ENCODE measurements at places on chromosomes 5 and 9.

- no peak for DNase-seq
These were observed 71.7 kb downstream of the KCNT1 start for GRCh38 chr9:135773530-135774238.

GRCh38 chr5:115875447-115875846 is 33.7 kb downstream of the AP3S1 start:
- DNase-seq = peak; percentile 21

DNA sequence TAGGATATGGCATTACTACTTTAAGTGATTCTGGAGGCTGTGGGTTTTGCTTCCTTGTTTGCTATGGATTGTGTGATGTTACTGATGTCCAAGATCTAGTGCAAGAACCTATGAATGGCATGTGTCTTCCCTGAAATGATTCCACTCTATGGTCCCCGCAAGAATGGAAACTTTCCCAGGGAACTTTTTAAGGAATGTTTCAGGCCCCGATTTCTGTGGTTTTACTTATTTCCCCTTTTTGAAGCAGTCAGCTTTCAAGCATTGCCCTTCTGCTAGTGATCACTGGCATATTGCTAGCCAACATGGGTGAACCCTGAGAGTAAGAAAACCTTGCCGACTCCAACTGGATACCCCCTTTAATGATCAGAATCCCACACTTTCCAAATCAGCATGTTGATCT is 26.6 kb upstream of the CD180 start:
- no peak for DNase-seq

GRCh38 chr5:135360278-135361274 is 38.5 kb downstream of the MACROH2A1 start:
- DNase-seq = no peak

DNA sequence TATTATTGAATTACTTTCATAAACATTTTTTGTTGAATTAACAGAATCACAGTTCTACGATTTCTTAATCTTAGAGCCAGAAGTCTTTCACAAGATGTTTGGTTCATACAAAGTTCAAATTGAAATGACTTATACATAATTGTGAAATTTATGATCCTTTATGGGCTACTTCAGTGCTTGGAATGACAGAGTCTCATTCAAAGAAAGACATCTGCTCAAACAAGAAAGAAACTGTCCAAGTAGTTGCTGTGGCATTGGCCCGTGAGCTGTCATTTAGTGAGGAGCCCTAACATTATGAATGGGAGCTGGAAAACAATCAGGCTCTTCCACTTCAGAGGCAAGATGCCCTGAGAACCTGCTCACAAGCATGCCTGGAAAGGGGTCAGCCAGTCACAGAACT is 63.4 kb downstream of the AUH start:
- no peak for DNase-seq

DNA sequence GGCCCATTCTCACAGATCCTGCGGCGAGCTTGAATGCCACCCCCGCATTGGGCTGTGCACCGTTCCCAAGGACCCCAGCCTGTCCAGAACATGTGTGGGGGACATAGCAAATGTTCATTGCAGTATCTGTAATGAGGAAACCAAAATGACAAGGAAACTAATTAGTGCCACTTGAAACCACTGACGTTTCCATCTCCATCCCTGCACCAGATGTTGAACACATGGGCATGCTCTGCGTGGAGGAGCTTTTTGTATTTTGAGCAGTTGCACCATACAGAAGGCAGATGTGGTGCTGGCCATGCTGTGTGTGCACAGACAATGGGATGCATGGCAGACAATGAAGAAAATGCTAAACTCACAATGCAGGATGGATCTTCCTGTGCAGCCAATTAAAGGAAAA is 437.7 kb downstream of the SEMA5A start:
- DNase-seq = no peak

GRCh38 chr9:13688223-13688989 is 408.9 kb upstream of the MPDZ start:
- DNase-seq = no peak

GRCh38 chr5:58149345-58149744 is 310.5 kb downstream of the PLK2 start:
- DNase-seq = no peak

GRCh38 chr5:10685115-10685521 is 75.9 kb downstream of the DAP start:
- no peak for DNase-seq

DNA sequence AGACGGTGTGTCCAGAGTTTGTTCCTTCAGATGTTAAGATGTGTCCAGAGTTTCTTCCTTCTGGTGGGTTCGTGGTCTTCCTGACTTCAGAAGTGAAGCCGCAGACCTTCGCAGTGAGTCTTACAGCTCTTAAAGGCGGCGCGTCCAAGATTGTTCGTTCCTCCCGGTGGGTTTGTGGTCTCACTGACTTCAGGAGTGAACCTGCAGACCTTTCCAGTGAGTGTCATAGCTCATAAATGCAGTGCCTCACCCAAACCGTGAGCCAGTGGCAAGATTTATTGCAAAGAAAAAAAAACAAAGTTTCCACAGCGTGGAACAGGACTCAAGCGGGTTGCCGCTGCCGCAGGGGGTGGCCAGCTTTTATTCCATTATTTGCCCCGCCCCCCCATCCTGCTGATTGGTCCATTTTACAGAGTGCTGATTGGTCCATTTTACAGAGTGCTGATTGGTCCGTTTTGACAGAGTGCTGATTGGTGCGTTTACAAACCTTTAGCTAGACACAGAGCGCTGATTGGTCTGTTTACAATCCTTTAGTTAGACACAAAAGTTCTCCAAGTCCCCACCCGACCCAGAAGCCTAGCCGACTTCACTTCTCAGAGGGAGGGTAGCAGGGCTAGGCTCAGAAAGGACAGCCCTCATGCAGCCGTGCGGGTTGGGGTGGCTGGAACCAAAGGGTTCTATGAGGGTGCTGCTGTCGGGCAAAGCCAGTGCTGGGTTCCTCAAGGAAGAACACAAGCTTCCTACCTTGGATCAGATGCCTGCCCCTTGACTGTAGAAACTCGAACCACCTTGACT is 9.1 kb upstream of the RNF130 start:
- no peak for DNase-seq

- DNase-seq = no peak
These were observed 1125.4 kb downstream of the EFNA5 start for GRCh38 chr5:106545325-106545724.

- no peak for DNase-seq
These were observed 240.5 kb downstream of the CETN3 start for GRCh38 chr5:90169078-90169477.

DNA sequence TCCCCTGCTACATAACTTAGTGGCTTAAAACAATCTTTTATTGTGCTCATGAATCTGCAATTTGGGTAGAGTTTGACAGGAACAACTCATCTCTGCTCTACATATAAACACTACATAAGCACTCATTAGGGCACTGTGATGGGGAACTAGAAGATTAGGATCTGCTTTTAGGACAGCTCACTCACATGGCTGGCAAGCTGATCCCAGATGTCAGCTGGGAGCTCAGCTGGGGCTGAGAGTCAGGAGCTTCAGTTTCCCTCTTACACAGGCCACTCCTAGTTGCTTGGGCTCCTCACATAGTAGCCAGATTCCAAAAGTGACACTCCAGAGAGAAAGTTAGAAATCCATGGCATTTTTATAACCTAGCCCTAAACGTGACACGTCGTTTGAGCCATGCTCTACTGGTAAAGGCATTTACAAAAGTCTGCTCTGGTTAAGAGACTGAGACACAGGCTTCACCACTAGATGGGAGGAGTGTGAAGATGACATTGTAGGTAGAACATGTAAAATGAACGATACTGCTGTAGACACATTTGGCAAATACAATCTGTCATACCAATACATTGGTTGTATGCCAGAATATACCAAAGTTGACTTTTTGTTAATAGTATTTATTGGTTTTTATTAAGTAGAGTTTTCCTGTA is 23.6 kb downstream of the SCAI start:
- DNase-seq = no peak

GRCh38 chr5:132867046-132867451 is 607 bp downstream of the UQCRQ start:
- DNase-seq = no peak

DNA sequence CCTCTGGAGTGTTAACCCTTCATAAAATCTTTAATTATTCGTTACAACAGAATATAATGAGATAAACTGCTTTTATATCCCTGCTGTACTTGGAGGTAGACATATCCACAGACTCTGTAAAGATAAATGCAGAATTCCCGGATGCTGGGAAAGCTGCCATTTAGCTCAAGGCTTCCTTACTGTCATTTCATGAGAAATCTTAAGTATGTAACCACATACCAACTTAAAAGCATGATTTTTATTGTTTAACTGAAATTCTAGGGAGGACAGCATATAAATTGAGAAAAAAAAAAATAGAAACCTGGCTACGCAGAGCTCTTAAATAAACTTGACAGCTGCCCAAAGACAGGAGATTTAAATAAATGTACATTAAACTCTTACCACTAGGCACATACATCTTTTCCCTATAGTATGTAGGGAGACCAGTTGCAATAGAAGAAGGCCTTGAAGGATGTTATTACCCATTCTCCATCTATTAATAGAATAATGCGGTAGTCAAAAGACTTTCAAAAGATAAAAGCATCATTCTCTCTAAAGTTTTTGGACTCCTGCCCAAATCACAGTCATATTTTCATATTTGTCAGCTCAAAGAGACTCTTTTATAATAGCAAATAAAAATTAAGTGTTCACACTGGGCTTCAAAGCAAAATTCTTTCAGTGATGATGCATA is 373.8 kb downstream of the NDUFS4 start:
- no peak for DNase-seq

DNA sequence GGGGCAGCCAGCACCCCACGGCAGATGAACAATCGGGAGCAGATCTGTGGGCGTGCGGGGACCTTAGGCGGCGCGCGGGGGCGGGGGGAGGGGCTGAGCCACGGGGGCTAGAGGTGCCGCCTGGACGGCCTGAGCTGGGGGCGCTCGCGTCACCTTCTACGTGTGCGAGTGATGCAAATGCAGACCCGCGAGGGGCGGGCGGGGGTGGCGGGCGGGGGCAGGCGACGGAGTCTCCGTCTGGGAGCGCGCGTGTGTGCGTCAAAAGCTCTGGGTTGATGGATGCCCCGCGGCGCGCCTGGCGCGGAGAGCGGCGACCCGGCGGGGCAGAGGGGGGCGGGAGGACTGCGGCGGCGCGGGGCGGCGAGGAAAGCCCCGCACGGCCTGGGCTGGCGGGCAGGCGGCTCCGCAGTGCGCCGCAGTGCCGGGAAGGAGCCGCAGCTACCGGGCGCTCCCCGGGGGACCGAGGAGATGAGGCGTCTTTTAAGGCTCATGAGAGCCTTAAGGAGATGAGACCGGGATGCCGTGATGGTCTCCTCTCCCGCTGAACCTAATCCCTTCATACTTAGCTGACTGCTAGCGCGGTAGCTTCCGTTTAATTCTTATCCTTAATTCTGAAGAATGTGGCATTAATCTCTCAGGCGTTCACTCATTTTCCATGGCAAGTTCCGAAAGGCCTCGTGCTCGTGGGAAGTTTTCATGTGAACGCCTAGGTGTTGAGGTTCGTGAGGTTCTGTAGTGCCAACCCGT is 1.5 kb downstream of the SV2C start:
- peak; percentile 48 for DNase-seq

GRCh38 chr5:150489360-150490295 is 18.3 kb upstream of the NDST1 start:
- DNase-seq = no peak

DNA sequence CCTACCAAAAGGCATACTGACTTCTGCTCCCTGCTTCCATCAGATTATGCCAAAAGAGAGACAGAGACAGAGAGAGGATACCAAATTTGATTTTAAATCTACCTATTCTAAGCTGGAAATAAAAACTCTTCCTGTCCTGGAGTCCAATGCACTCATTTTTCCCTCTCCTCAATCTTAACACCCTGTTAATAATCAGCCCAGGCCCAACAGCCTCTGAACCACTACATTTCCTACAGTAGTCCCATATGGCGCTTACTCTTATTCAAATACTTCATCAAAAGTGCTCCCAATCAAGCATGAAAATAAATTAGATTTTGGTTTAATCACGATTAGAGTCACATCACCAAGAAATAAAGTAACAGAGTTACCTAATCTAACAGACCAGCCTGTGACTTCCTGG is 152.3 kb downstream of the TSSK1B start:
- no peak for DNase-seq

DNA sequence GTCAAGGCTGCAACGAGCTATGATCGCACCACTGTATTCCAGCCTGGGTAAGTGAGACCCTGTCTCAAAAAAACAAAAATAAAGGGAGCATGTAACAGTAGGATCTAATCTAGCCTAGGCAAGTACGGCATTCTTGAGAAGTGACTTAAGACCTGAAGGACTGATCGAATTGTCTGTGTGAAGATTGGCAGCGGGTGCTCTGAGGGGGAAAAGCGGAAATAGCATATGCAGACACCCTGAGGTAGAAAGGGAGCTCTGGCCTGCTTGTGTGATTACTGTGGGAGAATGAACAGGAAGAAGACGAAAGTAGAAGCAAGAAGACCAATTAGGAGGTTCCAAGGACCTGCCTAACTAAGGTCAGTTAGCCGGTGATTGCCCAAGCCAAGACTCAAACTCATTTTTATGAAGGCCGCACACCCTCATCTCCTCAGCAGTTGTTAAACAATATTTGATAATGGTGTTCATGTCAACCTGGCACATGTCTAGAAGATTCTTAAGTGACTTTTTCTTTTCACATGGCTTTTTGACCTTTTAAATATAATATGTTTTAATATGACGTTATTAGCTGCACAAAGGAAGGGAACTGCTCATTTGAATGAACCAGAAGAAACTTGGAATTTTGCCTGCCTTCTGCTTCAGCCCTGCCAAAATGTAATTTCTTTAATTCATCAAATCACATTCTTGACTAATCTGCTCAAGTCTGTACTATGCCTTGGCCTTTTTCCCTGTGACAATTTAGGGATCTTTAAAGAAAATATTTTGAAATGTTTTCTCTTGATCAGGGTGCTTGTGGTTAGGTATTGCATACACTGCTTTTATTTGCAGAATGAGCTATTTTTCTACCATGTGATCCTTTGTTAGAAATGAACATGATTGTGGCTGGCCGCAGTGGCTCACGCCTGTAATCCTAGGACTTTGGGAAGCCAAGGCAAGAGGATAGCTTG is 289.2 kb upstream of the DMRT1 start:
- DNase-seq = no peak

DNA sequence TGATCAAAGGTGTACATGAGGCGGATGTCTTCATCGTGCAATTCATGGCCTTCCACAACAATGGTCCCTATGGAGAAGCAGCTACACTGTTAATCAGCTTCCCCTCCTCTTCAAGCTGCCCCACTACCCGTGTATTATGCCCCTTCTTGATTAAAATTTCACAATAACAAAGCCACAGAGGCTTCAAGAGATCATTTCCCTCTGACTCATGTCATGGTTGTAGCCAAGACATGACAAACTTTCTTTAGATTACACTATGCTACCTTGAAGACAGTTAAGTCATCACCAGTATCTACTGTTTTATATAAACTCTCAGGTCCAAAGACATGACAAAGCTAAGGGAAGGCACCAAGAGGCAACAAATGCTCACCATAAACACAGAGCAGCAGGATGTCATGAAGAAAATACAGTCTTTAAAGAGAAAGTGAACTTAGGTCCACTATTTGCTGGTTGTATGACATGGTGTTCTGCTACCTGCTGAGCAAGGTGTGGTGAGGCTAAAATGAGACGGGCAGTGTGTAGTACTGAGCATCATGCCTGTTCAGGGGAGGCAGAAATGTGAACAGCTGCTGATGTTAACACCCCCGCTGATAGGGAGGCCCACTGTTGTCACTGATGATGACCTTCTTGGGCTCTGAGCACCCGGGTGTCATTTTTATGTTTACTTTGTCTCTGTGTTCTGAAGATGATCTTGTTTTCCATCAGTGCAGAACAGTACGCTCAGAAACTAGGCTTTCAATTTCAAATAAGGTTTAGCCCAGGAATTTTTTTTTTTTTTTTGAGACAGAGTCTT is 48.3 kb downstream of the IARS1 start:
- DNase-seq = no peak
